ENCODE measurements at places on chromosomes 3 and 15.
A peak's percentile ranks its signal among the peaks of the same experiment; 100 is the strongest.

DNA sequence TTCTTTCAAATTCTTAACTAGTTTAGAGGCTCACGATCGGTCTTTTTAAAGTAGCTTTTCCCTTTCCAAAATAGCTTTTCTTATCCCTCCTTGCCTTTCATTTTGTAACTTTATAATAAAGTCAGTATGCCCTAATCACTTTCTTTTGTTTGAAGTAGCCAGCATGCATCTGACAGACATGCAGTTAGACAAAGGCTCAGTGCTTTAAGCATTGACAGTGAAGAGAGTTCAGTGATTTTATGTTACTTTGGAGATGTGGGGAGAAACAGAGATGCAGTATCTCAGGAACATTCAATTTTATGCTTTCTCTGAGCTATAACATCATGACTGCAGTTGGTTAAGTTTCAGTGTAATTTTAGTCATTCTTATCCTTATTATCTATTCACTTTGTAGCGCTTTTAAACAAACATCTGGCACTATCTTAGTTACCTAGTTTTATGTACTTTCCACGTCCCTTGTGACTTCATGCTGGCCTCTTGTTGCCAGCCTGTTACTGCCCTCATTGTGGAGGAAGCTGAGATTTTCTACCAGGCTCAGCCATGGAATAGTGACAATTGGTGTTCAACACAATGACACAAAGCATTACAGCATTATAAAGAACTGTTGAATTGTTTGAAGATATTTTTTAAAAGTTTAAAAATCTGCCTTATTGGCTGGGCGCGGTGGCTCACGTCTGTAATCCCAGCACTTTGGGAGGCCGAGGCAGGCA, 90.3 kb downstream of the AKAP13 start:
- DNase-seq, result no peak

DNA sequence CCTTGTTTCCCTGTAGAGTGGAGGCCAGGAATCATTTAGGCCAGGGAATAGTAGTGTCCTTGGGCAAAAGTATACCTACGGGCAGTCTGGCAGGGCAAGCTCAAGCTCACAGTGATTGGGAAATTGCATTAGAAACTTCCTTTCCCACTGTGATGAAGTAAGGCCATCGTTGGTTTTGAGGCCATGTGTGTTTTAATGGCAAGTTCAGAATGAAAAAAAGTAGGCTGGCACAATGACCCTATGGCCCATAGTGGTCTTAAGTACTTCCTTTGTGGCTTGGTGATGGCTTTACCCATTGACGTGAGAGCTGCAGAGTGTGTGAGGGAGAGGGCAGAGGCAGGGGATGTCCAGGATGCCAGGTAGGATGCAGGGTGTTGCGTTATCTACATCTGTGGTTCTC, 28.8 kb downstream of the LIMD1 start:
- DNase-seq, result no peak

GRCh38 chr3:153852355-153852754, 268.8 kb upstream of the ARHGEF26 start:
- no peak for DNase-seq

DNA sequence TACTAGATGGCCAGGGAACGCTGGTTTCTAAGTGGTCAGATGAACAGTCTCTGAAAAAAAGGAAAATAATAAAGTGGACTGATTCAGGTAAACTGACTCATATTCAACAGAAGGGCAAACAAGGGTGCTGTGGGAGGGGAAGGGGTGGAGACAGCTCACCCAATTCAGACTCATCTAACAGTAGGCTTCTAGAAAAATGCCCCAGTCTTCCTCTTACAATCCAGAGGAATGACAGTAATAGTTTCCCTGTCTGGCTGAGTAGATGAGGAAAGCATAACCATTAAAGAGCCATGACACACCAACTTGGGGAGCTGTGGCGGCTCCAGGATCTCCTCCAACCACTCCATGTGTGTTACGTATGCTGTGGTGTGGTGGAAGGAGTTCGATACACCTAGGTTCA, 231.4 kb upstream of the UMPS start:
- no peak for DNase-seq

GRCh38 chr3:13547591-13548371, 1.1 kb upstream of the FBLN2 start:
- DNase-seq, result no peak

- peak; percentile 11 for DNase-seq
These were observed 72.2 kb downstream of the SMAD6 start for GRCh38 chr15:66774001-66774814.

GRCh38 chr15:30056166-30056565, 26.6 kb upstream of the GOLGA8J start:
- DNase-seq, result no peak

DNA sequence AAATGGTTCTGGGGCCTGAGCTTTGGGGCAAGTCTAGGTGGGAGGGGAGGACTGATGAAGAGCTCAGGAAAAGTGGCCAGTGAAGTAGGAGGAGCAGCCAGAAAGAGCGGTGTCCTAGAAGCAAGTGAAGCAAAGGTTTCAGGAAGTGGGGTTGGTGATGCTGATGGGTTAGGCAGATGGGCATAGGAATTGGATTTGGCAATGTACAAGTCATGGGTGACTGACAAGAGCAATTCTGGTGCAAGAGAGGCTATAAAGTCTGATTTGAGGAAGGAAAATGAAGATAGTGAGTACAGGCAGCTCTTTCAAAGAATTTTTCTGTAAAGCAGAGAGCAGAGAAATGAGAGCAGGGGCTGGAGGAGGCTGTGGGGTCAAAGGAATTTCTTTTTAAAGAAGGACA, 19.7 kb downstream of the ALPK3 start:
- DNase-seq, result no peak

- no peak for DNase-seq
These were observed 36.9 kb downstream of the SETMAR start for GRCh38 chr3:4340077-4340410.

GRCh38 chr3:150105025-150105424, 134.3 kb upstream of the PFN2 start:
- no peak for DNase-seq

GRCh38 chr3:61562721-61563312, 1.4 kb downstream of the PTPRG start:
- no peak for DNase-seq

- DNase-seq, result no peak
These were observed 1.3 kb downstream of the FAM43A start for GRCh38 chr3:194686816-194687637.

DNA sequence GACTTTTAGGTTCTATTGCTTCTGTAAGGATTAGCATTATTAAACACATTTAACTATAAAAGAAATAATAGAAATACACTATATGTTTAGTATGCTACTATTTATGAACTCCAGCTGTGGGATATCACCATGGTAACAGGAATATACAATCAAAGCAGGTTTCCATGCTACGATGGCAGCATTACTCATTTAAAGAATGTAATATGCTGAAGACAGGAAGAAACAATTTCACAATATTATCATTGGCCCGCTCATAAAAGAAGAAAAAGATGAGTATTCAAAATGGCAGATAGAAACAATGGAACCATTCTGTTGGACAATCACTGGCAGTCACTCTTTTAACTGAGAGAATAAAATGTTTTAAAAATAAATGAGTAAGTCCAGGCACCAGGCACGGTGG, 153.4 kb downstream of the CBLB start:
- DNase-seq, result peak; percentile 19

GRCh38 chr3:152879790-152880174, 44.9 kb downstream of the P2RY1 start:
- no peak for DNase-seq

DNA sequence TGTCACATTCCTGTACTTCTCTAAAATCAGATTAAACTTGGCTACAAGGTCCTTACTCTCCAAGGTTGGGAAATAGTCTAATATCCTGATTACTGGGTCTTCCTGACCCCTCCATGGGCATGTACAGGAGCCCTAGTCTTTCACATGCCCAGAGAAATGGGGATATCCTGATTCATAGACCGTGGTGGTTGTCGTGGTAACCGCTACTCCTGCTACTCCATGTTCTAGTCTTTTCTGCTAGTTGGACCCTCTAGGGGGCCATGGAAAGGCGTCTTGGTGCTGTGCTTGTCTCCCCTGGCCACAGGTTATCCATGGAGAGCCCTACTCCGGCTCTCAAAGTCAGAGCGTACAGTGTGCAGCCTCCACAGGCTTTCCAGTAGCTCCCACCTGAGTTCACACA, 13.1 kb upstream of the ZBTB38 start:
- no peak for DNase-seq

GRCh38 chr3:11651900-11652299, 8.2 kb upstream of the VGLL4 start:
- DNase-seq, result peak; percentile 59

- peak; percentile 44 for DNase-seq
These were observed 179.6 kb downstream of the NSMCE3 start for GRCh38 chr15:29089731-29090616.

GRCh38 chr15:34125945-34126344, 24.1 kb downstream of the PGBD4 start:
- DNase-seq, result no peak

DNA sequence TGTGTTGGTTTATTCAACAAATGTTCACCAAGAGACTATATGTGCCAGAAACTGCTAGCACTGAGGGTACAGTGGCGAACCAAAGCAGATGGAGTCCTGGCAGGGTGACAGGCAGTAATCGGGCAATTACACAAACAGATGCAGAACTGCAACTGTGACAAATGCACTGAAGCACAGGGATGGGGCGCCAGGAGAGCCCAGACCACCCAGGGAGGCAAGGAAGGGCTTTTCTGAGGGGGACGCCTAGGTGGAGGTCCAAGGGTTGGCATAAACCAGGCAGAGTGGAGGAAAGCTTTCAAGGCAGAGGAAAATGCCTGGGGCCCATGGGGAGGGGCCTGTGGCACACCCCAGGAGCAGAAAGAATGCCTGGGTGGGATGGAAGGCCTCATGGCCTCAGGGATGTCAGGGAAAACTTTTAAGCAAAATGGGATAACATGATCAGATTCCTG, 5.5 kb downstream of the DIS3L start:
- no peak for DNase-seq

All from CD4-positive, alpha-beta T cell treated with Interleukin-4 for 4 hours (primary cell).